ENCODE measurements at places on chromosomes 2 and 18.

GRCh38 chr2:9262671-9263171, 56.1 kb downstream of the ASAP2 start:
- no peak for DNase-seq

GRCh38 chr18:14031053-14031452, 101.2 kb downstream of the ZNF519 start:
- no peak for DNase-seq

DNA sequence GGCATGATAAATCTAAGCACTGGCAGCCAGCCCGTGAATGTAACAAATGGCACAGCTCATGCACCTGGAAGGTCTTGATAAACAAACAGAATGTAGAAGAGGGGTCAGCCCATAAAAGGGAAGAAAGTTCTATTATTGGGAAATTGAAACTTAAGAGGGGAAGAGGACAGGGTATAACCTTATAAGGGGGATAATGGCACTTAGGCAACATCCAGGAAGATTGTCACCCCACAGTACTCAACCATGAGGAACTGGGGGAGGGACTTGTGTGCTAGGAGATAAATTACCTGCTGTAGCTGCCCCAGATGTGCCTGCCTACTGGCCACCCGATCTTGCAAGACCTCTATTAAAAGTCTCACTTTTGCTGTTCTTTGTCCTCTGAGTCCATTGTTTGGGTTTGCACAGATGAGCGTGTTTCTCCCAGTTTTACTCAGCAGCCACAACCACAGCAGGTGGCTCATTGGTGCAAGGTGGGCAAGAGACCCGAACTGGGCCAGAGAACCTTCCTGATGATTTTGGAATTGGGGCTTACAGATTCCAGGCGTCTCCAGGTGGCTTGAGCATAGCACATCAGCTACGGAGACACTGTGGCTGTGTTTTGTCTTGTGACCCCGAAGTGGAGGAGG, 79.0 kb upstream of the TAF1B start:
- no peak for DNase-seq

DNA sequence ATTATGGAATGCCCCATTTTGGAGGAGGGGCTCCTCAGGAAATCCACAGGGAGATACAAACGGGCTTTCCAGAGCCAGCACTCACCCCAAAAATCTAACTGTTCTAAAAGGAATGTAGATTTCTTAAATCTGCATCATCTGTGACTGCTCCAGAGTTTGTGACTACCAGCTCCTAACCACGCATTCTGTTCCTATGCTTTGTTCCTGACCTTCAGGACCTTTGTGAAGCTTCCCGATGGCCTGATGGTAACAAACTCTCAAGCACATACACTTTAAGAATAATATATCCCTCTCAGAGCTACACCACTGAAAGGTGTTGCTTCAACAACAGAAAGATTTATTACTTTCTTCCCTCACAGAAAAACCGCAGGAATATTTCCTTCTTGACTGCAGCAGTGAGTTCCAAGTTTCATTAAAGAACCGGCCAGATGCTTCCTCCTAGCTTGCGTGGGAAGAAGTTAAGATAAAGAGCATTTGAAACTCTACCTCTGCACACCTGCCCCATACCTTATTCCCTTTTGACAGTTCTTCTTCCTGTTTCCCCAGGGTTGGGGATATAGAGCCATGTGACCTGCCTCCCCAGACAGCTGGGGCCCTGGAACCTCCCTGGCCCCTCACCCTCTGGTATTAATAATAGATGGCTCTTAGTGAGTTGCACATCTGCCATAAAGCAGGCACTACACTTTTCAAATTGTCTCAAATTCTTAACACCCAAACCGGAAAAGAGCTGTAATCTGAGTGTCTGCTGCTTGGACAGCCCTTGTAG, 40.2 kb upstream of the EML4 start:
- peak; percentile 55 for DNase-seq

- no peak for DNase-seq
Measured at GRCh38 chr2:54639609-54640008, 83.9 kb upstream of the EML6 start.

DNA sequence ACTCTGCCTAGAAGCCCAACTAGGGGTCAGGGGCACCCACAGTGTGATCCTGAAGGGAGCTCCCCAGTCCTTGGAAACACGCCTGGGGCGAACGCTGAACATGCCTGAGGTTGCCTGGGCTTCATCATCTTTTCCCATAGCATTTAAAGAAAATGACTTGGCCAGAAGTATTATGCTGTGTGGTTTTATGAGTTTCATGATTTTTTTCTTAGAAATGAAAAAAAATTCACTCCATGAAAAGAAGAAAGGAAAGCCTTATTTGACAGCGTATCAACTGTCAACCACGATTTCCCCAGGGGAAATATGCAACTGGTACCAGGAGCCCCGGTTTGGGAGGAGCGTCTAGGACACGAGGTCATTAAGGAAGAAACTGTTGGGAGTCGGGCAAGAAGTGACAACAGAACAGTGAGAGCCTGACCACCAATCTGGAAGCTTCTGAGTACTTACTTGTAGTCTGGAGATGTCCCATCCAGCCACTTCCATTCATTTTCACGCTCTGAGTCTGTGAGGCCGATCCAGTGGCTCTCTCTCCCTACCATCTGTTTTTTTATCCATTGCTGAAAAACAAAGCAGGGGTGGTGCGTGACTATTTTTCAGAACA, 63.5 kb upstream of the THOC1 start:
- DNase-seq, result peak; percentile 27

GRCh38 chr18:26468931-26469340, 79.4 kb downstream of the KCTD1 start:
- peak; percentile 57 for DNase-seq

- DNase-seq, result no peak
Measured at GRCh38 chr18:2680216-2680792, 24.8 kb downstream of the SMCHD1 start.

- DNase-seq, result no peak
Measured at GRCh38 chr2:16175247-16175825, 235.0 kb downstream of the MYCN start.

DNA sequence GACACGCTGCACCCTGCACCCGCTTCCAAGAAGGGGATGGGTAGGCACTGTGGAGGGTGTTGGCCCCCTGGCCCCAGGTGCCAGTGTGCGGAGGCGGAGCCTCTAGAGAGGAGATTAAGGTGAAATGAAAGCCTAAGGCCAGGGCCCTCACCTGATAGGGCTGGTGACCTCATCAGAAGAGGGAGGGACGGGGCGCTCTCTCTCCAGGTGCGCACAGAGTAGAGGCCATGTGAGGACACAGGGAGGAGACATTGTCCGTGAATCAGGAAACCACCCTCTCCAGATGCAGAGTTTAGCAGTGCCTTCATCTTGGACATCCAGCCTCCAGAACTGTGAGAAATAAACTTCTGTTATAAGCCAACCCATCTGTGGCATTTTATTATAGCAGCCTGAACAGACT, 62.3 kb downstream of the PSMG2 start:
- DNase-seq, result no peak

GRCh38 chr2:176085861-176086771, 2.4 kb upstream of the EVX2 start:
- DNase-seq, result peak; percentile 52

DNA sequence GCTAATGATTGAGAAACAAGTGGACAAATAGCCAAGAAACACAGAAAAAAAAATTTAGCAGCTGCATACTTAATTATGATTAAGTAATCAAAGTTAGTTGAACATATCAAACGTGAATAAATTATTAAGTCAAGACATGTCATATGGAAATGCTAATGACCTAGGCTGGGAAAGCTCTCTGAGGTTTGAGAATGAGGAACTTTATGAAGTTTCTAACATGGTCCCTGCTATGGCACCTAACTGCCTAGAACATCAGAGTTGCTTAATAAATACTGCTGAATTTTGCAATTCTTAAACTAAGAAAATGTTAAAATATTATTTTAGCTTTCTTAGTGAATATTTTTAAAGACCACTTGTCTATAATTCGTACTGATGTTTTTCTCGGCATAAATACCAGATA, 99.8 kb downstream of the AFF3 start:
- DNase-seq, result peak; percentile 53

- DNase-seq, result no peak
Measured at GRCh38 chr2:146239392-146240135, 1605.3 kb upstream of the ACVR2A start.

DNA sequence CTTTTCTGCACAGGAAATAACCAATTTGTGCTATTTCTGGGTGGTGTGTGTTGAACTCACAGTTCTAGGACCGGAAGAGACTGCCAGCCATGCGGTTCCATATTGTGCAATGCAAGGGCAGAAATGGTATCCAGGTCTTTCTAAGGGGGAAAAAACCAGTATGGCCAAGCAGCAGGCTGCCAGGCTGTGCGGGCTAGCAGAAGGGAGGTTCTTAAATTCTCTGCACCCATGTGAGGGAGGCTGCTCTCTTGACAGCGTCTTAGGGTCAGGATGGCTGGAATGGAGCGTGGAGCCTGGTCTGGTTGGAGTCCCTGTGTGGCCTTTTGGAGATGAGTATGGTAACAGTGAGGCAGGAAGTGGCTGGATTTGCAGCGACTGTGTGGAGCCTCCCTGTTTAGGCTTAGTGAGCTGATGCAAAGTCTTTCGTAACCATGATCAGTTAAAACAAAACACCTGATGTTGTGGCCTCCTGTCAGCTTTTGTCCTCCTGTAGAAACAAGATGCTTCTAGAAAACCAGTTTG, 52.6 kb downstream of the NCK2 start:
- DNase-seq, result peak; percentile 86

DNA sequence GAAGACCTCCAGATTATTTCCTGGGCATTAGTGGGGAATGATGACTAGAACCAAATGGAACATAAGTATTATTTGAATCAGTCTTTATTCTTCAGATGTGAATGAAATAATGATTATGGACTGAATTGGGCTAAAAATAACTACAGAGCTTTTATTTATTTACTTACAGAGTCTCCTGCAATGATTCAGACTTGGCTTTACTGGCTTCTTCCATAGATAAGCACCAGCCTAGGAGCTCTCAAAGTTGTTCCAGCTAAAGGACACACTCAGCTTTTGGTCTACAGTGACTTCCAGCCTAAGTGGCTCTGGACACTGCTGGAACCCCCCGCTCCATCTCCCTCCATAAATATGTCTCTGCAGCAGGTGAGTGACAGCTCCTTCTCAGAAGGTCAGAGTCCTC, 24.3 kb upstream of the ARHGAP25 start:
- no peak for DNase-seq

DNA sequence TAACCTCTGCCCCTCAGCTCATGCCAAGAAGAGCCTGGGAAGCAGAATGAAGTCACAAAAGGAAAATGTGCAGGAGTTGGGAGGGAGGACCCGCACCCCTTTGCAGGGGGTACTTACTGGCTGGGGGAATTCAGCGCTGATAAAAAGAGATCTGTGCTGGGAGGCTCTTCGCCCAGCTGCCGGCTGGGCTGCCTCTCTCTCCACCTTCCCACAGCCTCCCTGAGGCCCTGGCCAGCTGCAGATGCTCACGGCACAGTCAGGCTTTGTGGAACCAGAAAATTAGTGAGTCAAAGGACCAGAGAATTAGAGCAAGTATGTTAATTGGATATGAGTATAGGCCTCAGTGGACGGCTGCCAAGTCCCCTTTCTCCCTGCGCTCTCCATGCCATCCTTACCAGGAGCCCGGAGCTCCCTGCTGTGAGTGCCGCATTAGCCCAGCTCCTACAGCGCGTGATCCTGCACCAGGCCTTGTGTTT, 181.7 kb upstream of the SH3BP4 start:
- DNase-seq, result no peak

GRCh38 chr2:156300337-156300736, 32.2 kb downstream of the NR4A2 start:
- DNase-seq, result no peak

DNA sequence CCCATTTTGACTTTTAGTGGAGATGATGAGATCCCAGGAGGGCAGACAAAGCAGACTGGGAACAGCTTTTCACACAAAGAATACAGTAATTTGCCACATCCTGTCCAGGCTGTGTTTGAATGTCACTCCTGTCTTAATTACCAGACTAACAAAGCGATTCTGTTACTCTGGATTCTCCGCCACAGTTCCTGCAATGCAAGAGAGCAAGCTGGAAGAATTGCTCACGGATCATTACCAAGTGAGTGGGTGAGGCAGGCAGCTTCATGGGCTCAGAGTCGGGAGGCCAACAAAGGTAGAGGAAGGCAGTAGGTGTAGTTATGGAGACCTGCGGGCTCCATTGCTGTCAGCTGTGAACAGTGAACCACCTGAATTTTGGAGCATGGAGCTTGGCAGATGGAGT, 250.5 kb upstream of the ATP5MC3 start:
- DNase-seq, result no peak

- DNase-seq, result no peak
Measured at GRCh38 chr2:65896446-65896845, 464.0 kb upstream of the SPRED2 start.

- DNase-seq, result no peak
Measured at GRCh38 chr18:58336605-58337004, 292.3 kb downstream of the ALPK2 start.

GRCh38 chr2:144370937-144371584, 148.9 kb downstream of the ZEB2 start:
- peak; percentile 95 for DNase-seq

Data from hematopoietic multipotent progenitor cell treated with erythropoietin and hydrocortisone succinate and interleukin-3 and kit ligand, for 4 days (in vitro differentiated cells).